Muscle of leg (tissue), 16 donors: ENCODE measurements at places on chromosomes 5 and 9.

GRCh38 chr9:115230924-115231515 lies 113.1 kb upstream of the TNC start:
- DNase-seq = no peak

- DNase-seq = no peak
These were observed 183.0 kb downstream of the RGS3 start for GRCh38 chr9:113646491-113646890.

GRCh38 chr9:129027685-129028191 lies 393 bp downstream of the SH3GLB2 start:
- no peak for DNase-seq

DNA sequence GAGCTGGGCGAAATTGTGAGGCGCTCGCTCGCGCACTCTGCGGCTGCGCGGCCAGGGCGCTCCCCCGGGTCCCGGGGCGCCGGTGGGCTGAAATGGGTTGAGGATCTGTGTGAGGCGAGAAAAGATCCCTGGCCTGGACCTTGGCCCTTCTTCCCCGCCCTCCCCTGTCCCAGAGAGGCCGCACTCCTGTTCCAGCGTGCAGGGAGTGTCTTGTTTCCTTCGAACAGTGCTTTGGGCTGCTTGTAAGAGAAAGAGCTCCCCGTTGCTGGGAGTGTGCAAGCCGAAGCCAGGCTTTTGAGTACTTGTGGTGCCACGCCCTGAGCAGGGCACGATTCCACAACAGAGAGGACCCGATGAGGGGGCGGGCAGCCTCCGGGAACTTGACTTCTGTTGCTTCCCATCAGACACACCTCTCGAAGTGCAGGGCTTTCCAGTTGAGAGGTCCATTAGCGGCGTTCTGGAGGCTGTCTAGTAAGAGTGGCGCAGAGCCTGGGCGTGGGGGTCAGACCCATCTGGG lies 535 bp downstream of the DOLPP1 start:
- no peak for DNase-seq

DNA sequence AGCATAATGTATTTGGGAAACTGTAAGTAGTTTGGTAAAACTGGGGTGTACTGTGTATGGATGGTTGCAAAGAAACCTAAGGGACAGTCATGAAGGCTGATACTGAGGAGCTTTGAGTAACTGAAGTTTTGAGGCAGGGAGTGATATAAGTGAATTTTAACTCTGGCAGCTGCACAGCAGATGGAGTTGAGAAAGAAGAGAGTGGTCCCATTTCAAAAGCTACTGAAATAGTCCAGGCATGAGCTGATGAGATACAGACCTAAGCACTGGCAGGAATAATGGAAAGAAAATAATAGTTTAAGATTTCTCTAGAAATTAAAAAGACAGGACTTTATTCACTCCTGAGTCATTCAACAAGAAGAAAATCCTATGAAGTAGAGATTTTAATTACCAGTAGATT lies 232.0 kb downstream of the CHSY3 start:
- DNase-seq = peak; percentile 70

GRCh38 chr5:127549551-127549950 lies 32.1 kb downstream of the PRRC1 start:
- no peak for DNase-seq

GRCh38 chr9:126116351-126117157 lies 210.1 kb upstream of the MVB12B start:
- no peak for DNase-seq

- DNase-seq = peak; percentile 61
These were observed 117.5 kb upstream of the OR13F1 start for GRCh38 chr9:104386425-104387069.

DNA sequence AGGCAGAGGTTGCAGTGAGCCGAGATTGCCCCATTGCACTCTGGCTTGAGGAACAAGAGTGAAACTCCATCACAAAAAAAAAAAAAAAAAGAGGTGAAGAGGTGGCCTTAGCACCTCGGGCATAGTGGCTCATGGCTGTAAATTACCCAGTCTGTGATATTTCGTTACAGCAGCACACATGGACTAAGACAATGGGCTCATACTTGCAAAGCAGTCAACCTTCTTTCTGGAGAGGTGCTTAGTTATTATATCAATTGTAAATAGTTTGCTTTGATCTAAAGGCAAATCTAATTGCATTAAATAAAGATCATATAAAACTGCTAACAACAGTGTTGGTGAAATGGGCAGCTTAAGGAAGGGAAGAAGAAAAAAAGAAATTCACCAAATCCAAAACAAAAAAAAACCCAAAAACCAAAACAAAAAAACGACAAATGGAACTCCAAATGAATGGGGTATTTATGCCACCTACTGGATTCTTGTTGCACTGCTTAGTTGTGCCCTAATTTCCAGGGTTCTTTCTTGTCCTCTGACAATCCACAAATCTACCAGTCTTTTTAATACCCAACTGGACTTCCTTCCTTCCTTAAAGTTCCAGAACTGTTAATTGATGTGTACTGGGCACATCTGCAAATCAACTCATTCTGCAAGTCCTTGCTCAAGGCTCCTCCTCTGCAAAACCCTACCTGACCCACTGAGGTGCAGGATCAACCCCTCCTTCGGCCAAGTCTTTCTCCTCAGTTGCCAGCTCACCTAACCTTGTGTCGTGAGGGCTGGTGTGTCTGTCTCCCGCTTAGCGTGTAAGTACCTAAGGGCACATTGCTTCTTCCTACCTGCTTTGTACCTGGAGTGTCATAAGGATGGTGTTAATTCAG lies 35.0 kb upstream of the DMRT1 start:
- peak; percentile 41 for DNase-seq

GRCh38 chr9:123834218-123834888 lies 95.6 kb downstream of the DENND1A start:
- DNase-seq = peak; percentile 18
